ENCODE measurements at places on chromosomes 7 and 10.

DNA sequence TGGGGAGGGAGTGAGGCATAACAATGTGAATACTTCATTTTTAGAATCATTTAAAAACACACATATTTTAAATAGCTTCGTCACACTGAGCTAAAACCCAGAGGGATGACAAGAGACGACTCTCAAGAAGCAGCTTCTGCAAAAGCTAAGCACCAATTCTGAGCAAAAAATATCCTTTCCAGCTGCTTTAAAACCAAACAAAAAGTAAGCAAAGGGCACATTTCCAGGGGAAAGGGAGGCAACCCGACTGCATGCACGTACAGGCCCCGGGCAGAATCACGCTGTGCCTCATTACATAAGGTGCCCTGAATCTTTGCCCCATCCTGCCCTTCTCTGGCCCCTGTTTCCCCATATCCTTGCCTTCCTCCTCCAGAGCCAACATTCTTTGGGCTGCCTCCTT is 78.4 kb downstream of the DGKI start:
- DNase-seq = no peak

DNA sequence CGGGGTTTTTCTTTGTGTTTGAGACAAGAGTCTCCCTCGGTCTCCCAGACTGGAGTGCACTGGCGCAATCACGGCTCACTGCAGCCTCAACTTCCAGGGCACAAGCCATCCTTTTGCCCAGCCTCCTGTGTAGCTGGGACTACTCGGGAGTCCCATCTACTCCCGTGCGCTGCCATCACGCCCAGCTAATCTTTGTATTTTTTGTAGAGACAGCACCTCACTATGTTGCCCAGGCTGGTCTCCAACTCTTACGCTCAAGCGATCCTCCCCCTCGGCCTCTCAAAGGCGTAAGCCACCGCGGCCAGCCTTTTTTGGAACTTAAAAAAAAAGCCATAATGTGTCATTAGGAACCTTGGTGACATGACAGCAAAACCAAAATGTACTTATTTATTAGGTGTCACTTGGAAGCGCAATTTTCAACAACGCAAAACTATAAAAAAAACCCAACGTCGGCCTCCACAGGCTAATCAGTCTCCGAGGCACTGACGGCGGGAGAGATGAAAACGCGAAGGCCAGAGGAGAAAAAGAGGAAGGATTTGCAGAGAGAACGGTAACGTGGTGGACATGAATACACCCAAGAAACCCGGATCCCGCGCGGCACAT is 911 bp upstream of the HNRNPH3 start:
- no peak for DNase-seq

DNA sequence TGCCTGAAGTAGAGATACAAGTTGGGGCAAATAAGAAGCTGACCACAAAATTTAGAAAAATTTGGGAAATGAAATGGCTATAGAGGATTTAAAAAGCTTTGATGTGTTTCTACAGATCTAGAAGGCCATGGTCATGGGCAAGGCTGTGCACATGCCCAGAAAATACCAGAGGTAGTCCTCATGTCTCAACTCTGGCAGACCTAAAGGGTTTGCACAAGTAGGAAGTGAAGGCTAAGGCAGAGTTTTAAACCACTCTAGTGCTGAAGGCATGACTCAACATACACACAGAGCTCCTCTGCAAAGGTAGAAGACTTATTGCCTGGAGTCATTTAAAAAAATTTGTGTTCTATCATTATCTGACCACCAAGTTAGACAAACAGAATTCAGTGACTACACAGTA is 364.6 kb downstream of the CCSER2 start:
- DNase-seq = no peak

- no peak for DNase-seq
Measured at GRCh38 chr7:151249034-151249731, 689 bp upstream of the SMARCD3 start.

DNA sequence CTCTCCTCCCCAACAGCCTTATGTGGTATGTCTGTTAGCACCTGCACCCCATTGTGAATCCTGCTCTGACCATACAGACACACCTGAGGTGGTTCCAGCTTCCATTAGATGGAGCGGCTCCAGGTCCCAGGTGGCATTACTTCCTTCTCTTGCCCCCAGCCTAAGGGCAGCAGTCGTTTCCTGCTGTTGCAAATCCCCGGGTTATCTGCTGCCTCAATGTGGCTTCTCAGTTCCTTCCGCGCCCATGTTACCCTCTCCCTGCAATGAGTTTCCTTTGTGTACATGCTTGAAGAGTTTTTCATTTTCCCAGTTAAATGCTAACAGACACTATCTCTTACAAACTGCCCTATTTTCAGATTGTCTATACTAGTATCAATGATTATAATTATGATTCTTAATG is 62.8 kb upstream of the PRKCQ start:
- no peak for DNase-seq

DNA sequence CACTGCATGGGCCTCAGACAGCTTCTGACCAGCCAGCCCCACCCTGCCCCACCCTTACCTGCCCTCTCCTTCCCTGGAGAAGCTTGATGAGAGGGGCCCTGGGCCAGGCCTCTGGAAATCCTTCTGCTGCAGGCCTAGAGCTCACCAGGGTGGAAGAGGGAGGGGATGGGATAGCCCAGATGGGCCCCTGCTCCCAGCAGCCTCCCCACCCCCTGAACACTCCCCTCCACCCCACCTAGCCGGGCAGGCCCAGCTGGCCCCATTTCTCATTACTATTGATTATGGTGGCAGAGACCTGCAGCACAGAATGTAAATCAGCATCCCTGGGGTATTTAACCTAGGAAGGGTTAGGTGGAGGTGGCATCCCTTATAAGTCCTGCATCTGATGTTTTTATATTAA is 11.6 kb upstream of the RET start:
- no peak for DNase-seq

Data from activated T-helper 1 cell treated with anti-CD3 and anti-CD28 coated beads, Interleukin-2, amount 50 U/mL, for 16 hours (primary cell).